NCI-H1694 (cell line): ENCODE measurements at places on chromosomes 11 and 22.

GRCh38 chr11:34707462-34707840 lies 86.6 kb downstream of the EHF start:
- DNase-seq: no peak

- no peak for DNase-seq
These were observed 15.5 kb downstream of the OTUB1 start for GRCh38 chr11:64001484-64002420.

DNA sequence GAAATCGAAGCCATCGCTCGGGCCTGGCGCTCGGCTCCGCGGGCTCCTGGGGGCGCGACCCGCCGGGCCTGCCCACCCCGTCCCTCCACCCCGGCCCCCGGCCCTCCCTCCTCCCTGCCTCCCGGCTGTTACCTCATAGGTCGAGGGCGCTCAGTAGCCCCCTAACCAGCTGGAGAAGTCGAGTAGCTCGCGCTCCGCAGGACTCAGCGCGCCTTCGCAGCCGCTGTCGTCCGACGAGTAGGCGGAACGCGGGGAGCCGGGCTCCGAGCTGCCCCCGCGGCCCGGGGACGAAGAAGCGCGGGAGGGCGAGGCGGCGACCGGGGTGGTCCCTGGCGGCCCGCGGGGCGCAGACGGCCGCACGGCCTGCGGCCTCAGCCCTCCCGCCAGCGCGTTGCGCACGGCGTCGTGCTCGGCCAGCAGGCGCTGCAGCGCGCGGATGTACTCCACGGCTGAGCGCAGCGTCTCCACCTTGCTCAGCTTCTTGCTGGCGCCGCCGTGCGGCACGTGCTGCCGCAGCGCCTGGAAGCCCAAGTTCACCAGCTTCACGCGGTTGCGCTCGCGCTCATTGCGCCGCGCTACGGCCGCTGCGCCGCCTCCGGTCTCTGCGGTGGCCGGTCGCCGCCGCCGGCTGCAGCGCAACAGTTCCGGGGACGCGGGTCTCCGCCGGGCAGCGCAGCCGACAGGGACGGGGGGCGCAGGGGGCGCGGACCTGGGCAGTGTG lies 627 bp downstream of the ASCL2 start:
- no peak for DNase-seq

GRCh38 chr22:31956360-31956759 lies 12.0 kb downstream of the YWHAH start:
- DNase-seq: no peak

- DNase-seq: no peak
These were observed 364.7 kb downstream of the METTL15 start for GRCh38 chr11:28472904-28473303.

DNA sequence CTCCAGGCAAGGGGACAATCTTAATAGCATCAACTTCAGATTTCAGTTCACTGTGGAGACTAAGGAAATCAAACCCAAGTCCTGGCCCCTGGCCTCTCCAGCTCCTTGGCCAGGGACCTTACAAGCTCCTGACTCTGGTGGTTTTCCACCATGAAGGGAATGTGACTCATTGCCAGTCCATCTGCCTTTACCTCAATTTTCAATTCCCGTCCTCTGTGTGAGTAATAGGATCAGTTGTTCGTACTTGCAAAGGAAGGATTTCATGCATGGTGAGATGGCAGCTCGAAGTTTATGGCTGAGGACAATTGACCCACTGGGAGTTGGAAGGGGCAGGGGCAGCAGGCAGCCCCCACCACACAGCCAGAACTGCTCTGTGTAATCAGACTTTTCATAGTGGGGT lies 42.5 kb downstream of the INSC start:
- DNase-seq: no peak

GRCh38 chr22:18156878-18157713 lies 7.1 kb downstream of the USP18 start:
- peak; percentile 81 for DNase-seq

GRCh38 chr11:75476739-75477613 lies 44.0 kb upstream of the KLHL35 start:
- DNase-seq: no peak

- DNase-seq: no peak
These were observed 6.0 kb upstream of the LRRC10B start for GRCh38 chr11:61502522-61502921.

DNA sequence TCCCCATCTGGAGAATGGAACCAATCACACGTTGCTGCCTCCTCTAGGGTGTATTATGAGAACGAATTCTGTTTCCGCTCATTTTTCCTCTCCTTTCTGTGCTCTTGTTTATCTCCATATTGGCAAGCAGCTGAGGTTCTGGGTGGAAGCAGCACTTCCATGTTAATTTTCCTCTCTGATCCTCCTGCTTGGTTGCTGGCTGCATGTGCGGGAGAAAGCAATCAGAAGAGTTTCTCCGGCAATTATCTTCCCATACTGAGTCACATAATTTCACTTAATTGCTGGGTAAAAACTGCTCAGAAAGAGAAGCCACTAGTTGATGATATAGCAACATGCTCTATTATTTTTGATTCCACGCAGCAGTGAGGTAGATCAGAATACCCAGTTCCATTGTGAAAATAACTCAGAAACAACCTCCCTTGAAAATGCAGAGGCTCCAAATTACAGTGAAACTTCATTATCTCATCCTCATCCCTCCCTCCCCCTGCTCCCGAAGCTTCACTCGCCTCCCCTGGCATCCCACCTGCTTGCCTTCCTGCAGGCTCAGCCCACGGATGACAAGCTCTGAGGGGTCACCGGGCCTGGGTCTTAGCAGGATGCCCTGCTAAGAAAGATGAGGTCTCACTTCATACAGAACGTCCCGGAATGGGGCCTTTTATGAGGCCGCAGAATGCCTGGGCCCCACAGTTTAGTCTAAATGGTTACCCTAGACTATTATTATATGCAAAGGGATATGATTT lies 20.4 kb downstream of the FXYD6 start:
- no peak for DNase-seq

- DNase-seq: no peak
These were observed 12.3 kb downstream of the CD44 start for GRCh38 chr11:35151241-35151640.

- DNase-seq: peak; percentile 75
These were observed 208.6 kb downstream of the DBX1 start for GRCh38 chr11:19951558-19952115.

DNA sequence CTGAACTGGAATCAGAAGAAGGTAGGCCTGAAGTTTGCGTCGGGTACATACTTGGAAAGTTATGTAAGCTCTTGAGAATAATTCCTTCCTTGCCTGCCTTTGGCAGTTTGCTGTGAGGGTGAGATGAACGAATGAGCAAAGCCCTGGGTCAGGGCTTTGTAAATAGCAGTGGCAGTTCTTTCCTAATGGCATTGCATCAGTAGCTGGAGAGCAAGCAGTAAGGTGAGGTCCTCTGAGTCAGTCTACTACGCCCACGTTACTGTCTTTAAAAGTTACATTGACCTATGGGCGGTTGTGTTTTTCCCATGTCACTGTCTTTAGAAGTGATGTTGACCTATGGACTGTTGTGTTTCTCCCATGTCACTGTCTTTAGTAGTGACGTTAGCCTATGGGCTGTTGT lies 179.1 kb upstream of the E2F8 start:
- no peak for DNase-seq

DNA sequence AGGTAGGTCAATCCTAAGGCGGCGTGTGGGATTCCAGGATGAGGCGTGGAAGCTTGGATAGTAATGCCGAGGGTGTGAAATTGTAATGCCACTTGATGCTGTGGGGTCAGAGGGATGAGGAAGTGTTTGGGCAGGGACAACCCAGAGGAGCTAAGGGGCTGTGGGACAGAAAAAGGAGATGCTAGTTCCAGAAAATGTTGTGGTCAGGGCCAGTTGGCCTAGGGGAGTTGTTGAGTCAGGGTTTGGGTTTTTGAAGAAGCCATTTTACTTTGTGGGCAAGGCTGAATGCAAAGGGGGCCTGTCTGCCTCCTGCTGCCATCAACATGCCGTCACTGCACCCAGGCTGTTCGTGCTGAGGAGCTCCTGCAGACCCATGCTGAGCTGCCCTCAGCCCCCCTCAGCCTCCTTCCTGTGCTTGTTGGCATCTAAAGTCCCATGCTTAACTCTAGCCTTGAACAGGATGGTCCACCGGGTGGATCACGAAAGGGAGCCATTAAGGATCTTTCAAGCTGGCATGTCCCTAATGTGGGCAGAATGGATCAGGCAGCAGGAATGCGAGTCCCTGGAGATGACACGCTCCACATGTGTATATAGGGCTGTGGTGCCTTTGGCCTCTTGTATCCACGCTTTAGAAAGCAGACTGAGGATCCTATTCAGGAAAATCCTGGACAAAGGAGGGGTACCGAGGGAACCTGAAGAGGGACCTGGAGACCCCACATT lies 2.1 kb downstream of the C11orf16 start:
- DNase-seq: no peak

DNA sequence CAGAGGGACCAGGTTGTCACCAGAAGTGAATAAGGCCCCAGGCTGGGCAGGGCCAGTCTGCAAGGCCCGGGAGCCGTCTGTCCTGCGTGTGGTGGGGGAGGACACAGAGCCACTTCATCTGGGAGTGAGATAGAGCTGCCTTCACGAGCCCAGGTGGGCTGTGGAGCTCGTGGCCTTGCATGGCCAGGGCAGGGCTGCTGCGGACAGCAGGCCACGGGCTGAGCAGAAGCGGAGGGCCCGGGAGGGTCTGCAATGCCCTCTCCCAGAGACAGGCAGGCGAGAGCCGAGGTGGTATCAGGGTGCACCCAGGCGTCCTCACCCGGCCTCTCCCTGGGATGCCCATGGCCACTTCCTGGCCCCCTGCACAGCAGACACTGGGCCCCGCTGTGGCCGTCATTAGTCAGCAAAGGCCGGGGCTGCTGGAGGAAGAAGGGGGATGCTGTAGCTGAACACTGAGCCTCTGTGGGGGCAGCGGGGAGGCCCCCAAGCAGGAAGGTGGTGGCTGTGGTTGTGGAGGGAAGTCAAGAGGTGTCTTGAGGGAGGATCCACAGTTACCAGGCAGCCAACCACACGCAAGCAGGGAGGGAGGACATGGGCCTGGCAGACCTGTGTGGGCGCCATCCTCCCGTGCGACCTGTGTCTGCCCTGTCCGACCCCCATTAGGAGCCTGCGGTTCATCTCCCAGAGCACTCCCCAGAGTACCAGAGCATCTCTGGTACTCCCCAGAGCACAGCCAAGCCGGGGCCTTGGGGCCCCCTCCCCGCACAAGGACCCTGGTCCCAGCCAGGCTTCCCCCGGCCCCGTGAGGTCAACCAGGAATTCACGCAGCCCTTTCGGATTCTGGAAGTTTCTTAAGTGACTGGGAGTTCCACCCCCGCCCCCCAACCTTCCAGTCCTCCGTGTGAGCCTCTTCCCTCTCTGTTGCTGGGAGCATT lies 1109.5 kb downstream of the BRD1 start:
- no peak for DNase-seq

DNA sequence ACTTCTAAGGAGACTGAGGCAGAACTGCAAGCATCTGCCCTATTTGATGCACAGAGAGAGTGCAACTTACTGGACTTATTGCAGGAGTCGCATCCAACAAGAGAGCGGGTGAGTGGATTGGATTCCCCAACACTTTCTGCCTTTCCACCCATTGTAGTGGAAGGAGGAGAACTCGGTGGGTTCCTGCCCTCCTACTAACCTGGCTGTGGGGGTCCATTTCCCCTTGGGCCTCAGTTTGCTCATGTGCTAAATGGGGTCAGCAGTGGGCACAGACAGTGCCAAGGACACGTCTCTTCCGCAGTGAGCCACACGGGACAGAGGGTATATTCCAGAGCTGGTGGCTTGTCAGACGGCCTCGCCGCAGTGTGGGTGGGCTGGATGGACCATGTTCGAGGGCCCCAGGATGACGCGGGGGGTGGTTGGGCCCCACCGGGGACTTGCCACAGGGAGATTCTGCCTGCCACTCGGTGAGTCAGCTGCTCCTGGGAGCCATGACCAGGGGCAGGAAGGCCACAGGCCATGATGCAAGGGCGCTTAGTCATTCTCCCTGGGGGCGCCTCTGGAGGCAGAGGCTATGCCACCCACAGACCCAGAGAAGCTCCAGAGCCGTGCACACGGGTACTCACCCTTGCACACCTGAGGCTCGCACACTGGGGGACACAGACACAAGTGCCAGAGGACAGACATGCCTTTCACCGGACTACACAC lies 8.2 kb downstream of the ALX4 start:
- no peak for DNase-seq

GRCh38 chr11:20351136-20351535 lies 12.4 kb upstream of the HTATIP2 start:
- no peak for DNase-seq

- no peak for DNase-seq
These were observed 17.4 kb upstream of the GNB1L start for GRCh38 chr22:19871845-19872778.

DNA sequence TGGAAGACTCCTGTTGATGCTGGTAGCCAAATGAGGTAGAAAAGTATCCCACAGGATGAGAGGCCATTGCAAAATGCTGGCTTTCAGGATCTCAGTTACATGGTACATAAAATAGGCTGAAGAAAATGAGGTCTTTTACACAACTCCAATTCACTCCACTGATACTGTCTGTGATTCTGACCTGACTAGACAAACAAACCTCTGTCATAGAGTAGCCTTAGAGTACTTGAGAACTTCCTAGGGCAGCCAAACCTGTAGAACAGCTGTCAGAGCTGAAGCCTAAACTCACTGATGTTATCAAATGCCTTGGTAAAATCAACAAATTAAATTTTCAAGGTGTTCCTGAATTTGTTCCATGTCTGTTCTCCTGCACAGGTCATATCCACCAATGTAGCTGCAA lies 26.2 kb upstream of the POGLUT3 start:
- no peak for DNase-seq

GRCh38 chr11:74001822-74002286 lies 7.0 kb downstream of the UCP3 start:
- DNase-seq: no peak

DNA sequence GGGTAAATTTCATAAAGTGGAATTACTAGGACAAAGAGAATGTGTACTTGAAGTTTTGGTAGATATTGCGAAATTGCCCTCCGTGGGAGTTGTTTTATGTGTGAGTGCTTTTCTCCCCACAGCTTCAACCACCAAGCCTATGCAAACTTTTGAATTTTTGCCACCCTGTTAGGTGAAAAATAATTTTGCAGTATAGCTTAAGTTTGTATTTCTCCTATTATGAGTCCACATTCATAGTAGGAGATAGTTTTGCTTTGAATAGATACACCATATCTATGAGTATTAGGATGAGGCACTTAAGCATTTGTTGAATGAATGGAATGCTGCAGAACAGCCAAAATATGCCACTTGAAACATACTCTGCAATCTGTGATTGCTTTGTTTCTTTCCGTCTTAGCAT lies 43.6 kb downstream of the UVRAG start:
- DNase-seq: no peak

- no peak for DNase-seq
These were observed 83.6 kb upstream of the CRTAM start for GRCh38 chr11:122754553-122755322.

GRCh38 chr11:101442936-101443521 lies 140.8 kb downstream of the TRPC6 start:
- DNase-seq: no peak

- DNase-seq: no peak
These were observed 13.2 kb downstream of the TP53AIP1 start for GRCh38 chr11:128929468-128929867.

GRCh38 chr11:89220684-89221339 lies 43.1 kb downstream of the TYR start:
- no peak for DNase-seq
